GM19239 (cell line): ENCODE measurements at places on chromosomes 1 and 21.

GRCh38 chr1:234397732-234398131 lies 24.5 kb downstream of the COA6 start:
- no peak for DNase-seq

GRCh38 chr1:228180959-228181644 lies 15.5 kb downstream of the IBA57 start:
- no peak for DNase-seq

DNA sequence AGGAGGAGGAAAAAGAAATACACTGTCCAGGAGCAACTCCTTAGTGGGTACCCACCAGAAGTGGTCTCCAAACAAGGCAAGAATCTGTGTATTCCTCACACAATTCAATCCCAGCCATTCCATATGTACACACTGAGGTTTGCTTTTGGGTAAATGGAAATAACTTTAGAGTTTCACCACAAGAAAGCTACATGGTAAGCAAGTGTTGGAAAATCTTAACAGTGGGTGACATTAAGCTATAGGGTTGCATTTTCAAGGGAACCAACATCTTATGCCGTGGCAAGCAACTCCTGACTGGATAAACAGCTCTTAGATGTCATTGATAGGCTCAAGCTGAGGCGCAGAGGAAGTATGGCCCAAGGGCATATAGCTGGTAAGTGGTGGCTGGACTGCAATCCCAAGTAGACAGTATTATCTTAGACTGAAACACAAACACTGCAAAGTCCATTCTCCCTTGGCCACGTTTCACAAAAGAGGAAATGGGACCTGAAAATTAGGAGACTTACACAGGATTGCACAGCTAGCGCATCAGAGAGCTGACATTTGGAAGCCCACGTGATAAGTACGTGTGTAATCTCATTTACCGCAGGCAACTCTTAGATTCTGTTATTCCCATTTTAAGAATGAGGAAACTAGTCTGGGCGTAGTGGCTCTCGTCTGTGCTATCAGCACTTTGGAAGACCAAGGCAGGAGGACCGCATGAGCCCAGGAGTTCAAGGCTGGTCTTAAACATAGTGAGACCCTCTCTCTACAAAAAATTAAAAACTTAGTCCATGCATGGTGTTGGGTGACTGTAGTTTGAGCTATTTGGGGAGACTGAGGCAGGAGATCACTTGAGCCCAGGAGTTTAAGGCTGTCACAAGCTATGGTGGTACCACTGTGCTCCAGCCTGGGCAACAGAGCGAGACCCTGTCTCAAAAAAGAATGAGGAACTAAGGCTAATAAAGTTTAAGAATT lies 4.0 kb upstream of the BRWD1 start:
- no peak for DNase-seq

GRCh38 chr1:98030483-98030882 lies 109.6 kb upstream of the DPYD start:
- no peak for DNase-seq

GRCh38 chr1:16205334-16205671 lies 7.1 kb downstream of the ARHGEF19 start:
- no peak for DNase-seq

DNA sequence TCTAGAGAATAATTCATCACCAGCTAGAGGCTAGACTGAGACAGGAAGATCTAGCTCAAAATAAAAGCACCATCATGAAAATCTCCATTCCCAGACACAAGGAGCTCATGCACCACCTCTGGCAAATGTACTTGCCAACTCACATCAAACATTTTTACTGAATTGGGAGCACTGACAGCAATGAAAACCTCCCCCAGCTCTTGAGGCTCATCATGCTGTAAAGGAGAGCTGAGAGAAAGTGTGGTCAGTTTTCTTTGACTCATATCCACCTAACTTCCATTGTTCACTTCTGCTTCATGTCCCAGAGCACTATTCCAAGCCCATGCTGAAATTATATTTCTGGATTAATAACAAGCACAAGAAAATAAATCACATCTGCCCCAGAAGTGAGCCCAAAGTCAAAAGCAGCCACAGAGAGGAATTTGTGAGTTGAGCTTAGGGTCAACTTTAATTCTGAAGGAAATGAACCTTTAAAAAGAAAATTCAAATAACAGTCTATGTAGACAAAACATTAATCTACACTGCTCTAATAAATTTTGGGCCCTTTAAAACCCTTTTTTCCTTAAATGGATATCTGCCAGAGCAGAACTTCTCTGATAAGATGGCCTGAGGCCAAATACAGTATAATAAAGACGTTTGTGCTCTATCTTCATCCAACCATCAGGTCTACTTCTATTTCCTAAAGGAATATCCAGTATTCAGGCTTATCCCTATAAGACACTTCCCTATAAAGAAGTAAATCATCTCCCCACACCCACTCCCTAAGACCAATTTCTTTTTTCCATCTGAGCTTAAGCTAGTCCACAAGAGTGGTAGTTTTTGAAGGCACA lies 85.9 kb upstream of the ADAM30 start:
- no peak for DNase-seq

GRCh38 chr1:218426343-218426657 lies 81.2 kb downstream of the TGFB2 start:
- no peak for DNase-seq

- DNase-seq, result no peak
These were observed 95.3 kb downstream of the CASZ1 start for GRCh38 chr1:10701145-10701544.

DNA sequence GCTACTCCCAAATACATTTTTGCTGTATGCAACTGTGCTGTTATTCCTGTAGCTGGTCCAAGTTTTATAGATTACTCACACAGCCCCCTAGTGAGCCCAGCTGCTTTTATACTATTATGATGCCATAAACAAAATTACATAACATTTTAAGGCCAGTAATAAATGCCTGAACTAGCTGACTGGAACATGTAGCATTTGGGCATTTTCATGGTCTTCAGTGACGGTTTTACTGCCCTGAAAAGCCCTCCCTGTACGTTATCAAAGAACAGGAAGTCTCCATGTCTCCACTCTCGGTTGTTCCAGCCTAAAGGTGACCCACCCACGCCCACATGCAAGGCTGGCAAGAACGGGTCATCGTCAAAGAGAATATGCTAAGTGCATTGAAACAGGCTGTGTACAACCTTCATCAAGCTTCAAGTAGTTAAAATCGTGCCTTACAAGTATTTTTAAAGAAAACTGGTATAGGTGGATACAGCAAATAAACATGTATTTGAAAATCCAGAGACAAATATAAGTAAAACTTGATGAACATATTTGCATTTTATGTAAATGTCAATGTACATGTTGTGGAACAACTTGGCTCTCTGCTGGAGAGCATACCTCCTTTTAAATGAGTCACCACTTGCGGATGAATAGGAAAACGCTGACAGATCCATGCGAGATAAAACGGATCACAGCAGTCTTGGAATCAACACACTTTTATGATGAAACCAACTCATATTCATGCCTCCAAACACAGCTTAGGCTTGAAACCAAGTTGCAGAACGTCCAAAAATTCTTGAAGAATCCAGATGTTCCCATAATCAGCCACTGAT lies 520.5 kb downstream of the SMYD3 start:
- no peak for DNase-seq

GRCh38 chr1:196148367-196148970 lies 459.8 kb downstream of the KCNT2 start:
- DNase-seq, result no peak

DNA sequence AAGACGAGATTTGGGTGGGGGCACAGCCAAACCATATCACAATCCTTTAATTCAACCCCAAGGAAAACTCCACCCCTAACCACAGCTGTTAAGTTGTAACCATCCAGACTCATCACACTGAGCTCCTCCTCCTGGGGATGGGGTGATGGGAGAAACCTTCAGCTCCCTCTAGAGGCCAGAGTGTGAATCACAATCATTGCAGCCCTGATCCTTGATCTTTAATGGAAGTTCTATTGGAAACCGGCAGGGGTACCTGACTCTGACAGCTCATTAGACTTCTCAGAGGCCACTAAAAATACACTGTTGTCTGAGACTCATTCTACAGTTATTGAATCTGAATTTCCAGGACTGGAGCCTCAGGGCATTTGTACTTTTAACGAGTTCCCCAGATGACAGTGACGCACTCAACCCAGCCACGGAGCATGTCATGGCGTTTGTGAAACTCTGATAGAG lies 127.2 kb downstream of the IGSF21 start:
- DNase-seq, result peak; percentile 54

DNA sequence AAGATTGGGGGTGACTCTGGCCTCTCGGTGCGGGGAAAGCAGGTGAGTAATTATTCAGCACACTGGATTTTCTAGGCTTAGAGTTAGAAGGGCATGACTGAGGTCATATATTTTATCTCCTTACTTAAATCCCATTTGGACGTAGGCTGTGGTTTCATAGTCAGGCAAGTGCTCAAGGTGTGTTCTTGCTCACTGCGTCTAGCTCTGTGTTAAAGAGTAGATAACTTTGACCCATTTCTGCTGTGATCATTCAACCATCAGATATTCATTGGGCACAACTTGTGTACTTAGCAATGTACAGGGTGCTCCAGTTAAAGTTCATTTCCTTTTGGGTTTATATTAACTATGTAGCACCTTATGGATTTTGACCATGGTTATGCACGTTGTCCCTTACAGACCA lies 14.6 kb downstream of the PFKFB2 start:
- no peak for DNase-seq

DNA sequence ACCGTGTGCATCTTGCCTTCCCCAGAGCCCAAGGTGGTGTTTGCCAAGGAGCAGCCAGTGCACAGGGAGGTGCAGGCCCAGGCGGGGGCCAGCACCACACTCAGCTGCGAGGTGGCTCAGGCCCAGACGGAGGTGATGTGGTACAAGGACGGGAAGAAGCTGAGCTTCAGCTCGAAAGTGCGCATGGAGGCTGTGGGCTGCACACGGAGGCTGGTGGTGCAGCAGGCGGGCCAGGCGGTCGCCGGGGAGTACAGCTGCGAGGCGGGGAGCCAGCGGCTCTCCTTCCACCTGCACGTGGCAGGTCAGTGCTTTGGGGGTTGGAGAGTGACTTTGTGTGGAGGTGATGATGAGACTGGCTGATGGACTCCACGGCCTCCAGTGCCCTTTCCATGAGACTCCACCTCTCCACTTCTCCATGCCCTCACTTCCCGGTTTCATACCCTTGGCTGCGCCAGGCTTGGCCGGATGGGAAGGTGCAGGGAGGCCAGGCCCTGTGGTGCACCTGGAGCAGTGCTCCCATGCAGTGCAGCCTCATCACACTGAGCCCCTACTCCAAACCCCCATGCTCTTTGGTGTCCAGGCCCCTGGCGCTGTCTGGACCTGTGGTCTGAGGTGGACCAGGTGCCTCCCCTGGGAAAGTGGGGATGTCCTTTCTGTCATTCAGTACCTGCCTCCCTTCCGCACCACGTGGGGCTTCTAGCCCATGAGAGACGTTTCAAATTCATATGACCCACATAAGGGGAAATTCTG lies 49.0 kb downstream of the OBSCN start:
- no peak for DNase-seq

DNA sequence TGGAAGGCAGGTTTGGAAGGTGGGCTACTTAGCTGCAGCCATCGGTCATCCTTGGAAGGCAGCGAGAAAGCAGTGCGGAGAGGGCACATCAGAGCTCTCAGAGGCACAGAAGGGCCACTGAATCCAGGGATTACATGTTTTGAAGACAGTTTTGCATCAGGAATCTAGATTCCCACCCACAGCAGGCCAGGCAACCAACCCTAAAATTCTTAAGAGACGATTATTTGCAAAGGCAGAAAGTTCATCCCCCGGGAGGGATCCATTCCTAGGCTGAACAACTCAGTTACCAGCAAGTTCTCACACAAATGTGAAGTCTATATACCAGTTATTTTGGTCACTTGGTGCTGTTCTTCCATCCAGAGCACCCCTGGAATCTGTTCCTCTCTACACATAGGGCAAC lies 457.3 kb upstream of the VAMP3 start:
- DNase-seq, result no peak

DNA sequence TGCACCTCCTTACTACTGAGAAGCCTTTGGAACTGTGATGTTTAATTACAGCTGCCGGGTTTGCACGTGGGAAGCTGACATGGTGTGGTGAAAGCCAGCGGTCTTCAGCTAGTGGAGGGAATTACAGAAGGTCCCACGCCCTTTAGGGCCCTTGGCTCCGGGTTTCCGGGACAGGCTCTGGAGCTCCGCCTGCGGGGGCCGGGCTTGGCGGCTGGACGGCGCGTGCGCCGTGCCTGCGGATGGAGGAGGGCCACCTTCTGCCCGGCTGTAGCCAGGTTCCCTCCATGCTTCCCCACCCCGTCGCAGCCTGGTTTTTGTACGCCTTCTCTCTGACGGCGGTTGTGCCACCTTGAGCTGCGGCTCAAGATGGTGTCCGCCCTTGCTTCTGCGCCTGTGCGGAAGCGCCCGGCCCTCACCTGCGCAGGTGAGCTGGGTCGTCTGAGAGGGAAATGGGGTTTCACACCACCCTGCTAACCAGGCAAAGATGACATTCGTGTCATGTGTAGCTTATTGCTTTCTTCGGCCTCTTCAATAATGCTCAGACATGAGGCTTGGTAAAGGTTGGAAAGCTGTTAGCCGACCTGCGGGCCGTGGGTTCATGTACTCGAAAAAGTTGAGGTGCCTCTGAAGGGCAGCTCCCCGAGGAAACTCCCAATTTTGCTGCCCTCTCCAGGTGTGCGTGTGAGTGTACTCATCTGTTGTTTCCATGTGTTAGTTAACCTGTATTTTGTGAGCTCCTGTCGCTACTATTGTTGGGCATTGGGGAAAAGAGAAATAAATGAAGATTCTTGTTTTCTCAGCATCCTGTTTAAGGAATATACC lies 36.6 kb upstream of the OPRD1 start:
- DNase-seq, result peak; percentile 65

- no peak for DNase-seq
These were observed 22.2 kb downstream of the UBE2T start for GRCh38 chr1:202319381-202320080.

DNA sequence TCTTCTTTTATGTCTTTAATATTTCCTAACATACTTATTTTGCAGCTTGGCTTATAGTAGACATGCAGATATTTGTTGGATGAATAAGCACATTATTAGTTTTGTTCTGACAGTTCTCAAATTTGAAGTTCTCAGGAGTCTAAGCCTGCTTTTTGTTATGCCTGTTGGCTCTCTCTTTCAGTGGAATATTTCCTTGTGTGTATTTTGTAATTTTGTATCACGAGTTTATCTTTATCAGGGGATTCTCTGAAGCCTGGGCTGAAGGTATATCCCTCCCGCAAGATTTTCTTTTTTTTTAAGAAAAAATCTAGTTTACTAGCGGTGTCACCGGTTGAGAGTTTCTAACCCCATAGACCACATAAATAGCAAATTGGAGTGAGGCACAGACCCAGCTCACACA lies 105.9 kb downstream of the RGL1 start:
- no peak for DNase-seq
